ENCODE measurements at places on chromosomes 2 and 18.

DNA sequence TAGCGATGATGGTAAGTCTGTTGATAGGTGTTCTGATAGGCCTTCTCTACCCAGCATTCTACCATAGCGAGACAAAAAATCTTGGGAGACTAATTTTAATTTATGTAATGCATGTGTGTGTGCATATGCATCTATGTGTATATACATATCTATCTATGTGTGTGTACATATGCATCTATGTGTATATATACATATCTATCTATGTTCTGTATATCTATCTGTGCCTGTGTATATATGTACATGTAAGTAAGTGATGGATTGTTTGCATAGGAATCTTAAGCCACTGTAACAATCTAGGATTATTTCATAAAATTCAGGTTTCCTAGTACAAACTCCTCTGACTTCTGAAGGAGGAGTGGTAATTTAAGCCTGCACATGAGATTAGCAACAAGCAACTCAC is 197.2 kb upstream of the PXDN start:
- DNase-seq, result no peak

- no peak for DNase-seq
Measured at GRCh38 chr2:172288603-172289002, 138.8 kb upstream of the ITGA6 start.

DNA sequence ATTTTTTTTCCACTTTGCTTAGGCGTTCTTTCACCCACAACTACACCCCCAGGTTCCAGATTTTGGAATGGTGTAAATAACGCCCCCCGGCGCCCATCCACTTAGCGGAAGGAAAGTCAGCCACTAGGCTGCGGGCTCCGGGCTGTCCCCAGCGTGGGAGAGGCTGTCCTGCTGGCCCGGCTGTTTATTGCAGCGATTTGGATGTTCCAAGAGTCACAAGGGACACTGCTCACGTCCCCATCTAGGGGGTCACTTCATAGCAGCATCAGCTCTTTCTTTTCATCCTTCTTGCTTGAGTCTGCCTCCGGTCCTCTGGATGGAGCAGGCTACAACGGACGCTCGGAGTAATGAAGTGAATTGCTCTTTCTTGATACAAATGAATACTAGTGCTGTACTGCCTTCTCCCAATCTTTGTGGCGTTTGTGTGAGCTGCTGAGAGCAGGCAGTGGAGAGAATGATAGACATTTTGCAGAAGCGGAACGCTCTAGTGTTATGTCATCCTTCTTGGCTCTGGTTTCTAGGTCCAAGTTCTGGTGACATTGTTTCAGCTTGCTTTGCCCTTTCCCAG is 50.7 kb upstream of the PAIP2B start:
- DNase-seq, result peak; percentile 1

GRCh38 chr2:235330775-235331451 is 162.9 kb upstream of the AGAP1 start:
- DNase-seq, result no peak

- DNase-seq, result no peak
Measured at GRCh38 chr2:1833046-1833445, 88.7 kb upstream of the PXDN start.

DNA sequence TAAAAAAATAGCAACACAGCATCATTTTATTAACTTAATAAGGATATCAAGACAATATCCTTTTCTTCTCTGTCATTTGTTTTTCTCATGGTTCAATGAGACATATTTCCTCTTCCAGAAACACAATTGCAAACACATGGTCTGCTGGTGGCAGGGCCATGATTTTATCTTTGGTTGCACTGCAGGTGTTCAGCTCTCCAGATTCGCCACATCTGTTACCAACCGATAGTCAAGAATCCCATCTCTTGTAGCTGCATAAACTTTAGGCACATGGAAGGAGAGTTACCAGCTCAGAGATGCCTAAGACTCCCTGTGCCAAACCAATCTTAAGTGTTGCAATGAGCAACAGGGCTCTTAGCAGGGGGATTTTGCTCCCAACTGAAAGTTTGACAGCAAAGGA is 1303.2 kb upstream of the CELF4 start:
- no peak for DNase-seq

GRCh38 chr2:230871361-230872150 is 6.8 kb downstream of the ITM2C start:
- DNase-seq, result no peak

DNA sequence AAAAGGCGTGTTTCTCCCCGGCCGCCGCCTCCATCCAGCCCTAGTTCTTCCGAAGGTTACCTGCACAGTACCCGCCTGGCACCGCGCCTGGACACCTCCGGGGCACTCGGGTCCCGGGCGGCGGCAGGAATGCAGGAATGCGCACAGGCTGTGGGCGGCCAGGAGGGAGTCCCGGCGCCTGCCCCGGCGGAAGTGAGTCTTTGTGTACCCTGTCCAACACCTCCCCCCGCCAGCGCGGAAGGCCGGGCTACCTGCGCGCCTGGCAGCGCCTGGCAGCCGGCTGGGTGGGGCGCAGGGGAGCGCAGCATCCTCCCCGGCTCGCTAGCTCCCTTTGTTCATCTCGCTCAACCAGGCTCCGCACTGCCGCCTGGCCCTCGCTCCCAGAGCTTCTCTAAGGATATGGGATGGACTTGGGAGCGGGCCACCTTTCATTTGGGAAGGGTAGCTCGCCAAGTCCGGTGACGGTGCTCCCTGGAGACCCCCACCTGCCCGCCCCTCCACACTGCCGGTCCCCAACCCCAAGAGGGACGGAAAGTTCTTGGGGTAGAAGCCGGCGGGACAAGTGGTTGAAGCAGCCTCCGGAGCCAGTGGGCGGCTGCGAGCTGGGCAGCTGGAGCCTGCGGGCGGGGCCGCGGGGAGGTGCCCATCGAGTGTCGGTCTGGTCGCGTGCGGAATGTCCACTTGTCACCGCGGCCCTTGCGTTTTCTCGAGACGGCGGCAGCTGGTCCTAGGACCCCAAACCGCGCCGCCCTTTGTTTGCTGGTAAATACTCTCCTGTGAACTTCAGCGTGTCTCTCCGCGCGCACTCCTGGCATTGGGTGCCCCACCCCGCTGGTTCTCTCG is 1.2 kb upstream of the ST6GAL2 start:
- DNase-seq, result peak; percentile 15

GRCh38 chr2:72931280-72931910 is 14.1 kb downstream of the EMX1 start:
- no peak for DNase-seq

DNA sequence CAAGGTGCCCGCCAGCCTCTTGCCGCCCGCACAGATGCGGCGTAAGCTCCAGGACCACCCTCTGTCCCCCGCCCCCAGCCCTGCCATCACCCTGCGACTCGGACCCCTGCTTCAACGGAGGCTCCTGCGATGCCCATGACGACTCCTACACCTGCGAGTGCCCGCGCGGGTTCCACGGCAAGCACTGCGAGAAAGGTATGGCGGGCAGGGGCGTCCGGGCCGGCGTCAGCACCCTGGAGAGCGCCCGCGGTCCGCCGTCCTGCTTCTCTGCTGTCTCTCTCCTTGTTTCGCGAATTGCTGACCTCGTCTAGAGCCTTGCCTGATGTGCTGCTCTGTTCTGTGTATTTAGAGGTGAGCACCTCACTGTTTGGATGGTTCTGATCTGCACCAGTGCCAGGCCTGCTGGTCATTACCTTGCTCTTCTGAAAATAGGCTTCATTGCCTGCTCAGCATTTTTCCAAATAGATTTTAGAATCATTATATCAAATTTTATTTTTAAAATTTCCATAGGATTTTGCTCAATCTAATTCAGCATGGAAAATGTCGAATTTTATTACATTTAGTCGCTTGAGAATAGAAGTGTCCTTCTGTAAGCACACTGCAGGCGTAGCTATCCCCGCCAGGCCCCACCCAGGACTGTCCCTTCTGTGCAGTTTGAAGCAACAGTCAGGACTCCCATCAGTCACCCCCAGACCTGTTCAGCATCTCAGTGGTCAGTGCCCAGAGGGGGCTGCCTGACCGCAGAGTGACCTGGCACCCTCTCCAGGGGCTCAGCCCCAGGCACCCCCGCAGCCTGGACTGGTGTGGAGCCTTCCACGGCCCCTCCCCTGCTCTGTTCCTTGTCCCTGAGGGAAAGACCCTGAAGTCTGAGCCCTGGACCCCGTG is 51.6 kb downstream of the SNED1 start:
- no peak for DNase-seq

- DNase-seq, result no peak
Measured at GRCh38 chr2:128632501-128632800, 313.8 kb upstream of the HS6ST1 start.

DNA sequence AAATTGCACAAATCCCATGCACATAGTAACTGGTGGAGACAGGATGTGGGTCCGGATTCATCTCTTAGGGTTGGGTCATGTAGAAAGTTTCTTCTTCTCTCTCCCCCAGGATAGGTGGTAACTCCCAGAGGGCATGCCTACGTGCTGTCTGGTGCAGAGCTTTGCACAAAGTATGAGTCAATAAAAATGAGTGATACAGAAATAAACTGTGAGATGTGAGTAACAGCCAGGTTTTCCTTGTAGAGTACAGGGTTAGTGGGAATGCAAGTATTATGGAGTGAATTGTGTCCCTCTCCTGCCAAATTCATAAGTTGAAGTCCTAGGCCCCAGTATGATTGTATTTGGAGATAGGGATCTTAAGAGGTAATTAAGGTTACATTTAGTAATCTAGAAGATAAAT is 289.4 kb downstream of the ALK start:
- DNase-seq, result no peak

- peak; percentile 82 for DNase-seq
Measured at GRCh38 chr2:199850218-199850717, 724 bp downstream of the FTCDNL1 start.

DNA sequence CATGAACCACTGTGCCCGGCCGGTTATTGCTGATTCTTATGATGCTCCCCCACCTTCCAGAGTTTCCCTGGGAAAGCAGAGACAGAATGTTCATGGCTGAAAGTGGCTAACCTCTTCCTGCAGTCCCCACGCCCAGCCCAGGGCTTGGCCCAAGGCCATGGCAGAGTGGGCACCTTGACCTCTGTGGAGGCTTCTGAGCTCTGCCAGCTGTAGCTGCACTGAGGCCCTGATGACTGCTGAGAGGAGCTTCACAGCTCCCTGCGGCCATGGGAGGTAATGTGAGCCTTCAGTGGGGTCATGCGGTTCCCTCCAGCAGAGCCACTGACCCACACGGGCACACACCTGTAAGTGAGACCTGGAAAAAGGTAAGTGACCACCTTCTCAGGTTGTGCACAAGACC is 13.3 kb downstream of the EFHD1 start:
- DNase-seq, result no peak

- DNase-seq, result no peak
Measured at GRCh38 chr2:159706385-159706980, 5.8 kb upstream of the MARCHF7 start.

DNA sequence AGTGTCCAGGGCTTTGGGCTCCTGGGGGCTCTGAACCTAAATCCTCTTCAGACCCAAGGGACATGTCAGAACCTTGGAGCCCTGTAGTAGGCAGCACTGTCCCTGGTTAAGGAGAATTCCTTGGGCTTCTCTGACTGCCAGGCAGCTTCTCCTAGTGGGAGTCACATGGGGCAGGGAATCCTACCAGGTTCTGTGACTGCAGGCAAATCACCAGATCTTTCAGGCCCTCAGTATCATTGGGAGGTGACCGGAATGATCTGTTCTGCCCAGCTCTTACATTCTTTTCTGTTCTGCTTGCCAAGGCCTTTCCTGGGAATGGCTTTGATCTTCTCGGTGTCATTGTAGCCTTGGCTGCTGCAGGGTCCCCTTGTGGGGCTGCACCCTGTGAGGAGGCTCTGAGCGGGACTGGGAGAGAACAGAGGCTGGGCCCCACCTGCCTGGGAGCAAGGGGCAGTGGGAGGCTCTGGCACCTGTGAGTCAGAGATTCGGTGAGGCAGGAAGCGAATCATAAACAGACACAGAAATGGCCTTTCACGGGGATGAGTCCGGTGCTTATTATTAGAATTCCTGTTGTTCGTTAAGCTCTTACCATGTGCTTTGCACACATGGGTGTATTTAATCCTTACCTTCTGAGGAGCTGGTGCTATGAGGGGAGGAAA is 14.1 kb downstream of the CEP68 start:
- DNase-seq, result no peak

GRCh38 chr18:45173799-45174519 is 441.3 kb upstream of the SLC14A2 start:
- no peak for DNase-seq

DNA sequence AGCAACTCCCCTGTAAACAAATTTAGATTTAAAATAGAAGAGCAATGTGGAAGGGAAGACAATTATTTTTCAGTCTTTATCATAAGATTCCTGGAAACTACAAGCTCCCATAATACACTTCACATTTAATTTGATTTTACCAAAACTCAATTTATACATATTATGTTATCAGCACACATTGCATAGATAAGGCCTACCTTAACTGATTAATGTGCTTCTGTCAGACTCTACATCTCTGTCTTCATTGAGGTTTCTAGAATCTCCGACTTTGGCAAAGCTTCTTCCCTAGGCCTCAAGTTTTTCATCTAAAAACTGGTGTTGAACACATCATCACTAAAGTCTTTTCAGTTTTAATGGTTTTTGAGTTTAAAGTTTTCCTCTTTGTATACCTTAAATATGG is 366.1 kb downstream of the CLIP4 start:
- no peak for DNase-seq

DNA sequence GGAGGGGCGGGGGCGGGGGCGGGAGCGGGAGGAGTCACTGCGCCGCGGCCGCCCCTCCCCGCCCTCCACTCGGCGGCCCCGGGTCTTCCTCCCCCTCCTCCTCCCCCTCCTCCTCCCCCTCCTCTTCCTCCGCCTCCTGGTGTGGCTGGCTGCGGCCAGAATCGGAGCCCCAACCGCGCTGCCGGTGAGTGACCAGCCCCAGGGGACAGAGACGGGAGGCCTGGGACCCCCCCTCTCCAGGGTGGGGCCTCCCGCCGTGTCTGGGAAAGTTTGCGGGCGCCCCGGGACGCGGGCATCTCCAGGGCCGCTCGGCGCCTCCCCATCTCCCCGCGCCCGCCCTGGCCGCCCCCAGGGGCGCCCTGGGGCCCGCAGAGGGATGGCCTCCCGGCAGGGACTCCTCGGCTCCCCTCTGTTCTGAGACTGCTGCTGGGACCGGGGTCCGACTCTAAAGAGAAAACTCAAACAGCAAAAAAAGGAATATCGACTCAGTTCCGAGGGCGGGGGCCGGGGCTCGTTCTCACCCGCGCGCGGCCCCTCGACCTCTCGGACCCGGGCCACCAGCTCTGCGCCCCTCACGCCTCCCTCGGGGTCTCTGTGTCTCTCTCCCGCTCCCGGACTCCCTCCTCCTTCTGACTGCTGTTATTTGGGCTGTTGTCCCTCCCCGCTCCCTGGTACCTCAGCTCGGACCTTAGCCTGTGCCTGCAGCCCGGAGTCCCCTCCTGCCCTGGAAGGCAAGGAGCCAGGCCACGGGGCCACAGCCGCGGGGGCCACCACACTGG is at the start of gene STON1:
STON1 (plus strand) TSS at position 122 of the 779 bp plus-strand sequence. CDS start 50,480 bp downstream, outside the sequence.
- DNase-seq, result no peak

DNA sequence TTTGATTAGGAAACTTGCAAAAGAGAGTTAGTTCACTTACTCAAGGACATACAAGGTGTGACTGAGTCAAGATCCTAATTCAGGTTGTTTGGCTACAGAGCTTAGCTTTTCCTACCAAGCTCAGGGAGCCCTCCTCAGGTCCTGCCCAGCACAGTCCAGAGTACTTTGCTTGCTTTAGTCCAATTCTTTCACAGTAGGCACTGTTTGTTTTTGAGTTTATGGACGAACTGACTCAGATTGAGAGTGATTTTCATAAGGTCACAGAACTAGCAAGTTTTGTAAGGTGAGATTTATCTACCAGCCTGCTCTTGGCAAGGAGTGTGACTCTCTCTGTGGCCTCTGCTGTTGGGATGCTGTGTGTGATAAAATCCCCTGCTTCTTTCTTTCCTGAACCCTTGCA is 310.5 kb downstream of the PTPRM start:
- DNase-seq, result no peak
